ENCODE measurements at places on chromosomes 13 and 19.

DNA sequence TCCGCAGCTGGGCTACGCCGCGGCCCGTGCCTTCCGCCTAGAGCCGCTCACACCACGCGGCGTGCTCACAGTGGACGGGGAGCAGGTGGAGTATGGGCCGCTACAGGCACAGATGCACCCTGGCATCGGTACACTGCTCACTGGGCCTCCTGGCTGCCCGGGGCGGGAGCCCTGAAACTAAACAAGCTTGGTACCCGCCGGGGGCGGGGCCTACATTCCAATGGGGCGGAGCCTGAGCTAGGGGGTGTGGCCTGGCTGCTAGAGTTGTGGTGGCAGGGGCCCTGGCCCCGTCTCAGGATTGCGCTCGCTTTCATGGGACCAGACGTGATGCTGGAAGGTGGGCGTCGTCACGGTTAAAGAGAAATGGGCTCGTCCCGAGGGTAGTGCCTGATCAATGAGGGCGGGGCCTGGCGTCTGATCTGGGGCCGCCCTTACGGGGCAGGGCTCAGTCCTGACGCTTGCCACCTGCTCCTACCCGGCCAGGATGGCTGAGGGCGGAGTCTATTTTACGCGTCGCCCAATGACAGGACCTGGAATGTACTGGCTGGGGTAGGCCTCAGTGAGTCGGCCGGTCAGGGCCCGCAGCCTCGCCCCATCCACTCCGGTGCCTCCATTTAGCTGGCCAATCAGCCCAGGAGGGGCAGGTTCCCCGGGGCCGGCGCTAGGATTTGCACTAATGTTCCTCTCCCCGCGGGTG, 7.4 kb downstream of the DBP start:
- peak; percentile 46 for DNase-seq

DNA sequence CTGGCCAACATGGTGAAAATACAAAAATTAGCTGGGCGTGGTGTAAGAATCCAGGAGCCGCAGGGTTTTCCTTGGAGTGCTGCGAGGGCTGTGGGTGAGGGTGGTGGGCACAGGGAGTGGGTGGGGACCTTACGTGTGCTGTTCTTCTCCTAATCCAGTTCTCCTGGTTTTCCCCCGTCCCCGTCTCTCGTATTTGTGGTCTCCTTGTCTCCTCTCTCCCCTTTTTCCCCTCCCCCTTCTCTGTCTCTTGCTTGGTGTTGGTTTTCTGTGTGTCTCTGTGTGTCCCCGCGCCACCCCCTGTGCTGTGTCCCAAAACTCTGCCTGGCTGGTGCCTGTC, 1.7 kb downstream of the SELENOW start:
- DNase-seq: no peak

GRCh38 chr13:65095161-65096082, 2134.7 kb downstream of the PCDH9 start:
- DNase-seq: no peak

- no peak for DNase-seq
Measured at GRCh38 chr13:113196970-113197737, 11.3 kb downstream of the PCID2 start.
